ENCODE measurements at places on chromosomes 16 and 17. TPM values are rescaled to one million over a fixed set of nuclear protein-coding genes. Genes with fewer than 3 reads are reported as not detected.

- H3K27ac ChIP-seq, result no peak overlapping the region
- no peak for DNase-seq
- no peaks in the 10 kb centered on the region for H3K4me1 ChIP-seq
- H3K36me3 ChIP-seq, result no peaks in the 10 kb centered on the region
- H3K27me3 ChIP-seq, result peaks cover 15% of the 10 kb centered on the region
- H3K4me3 ChIP-seq, result no peak overlapping the region
These were observed 54.6 kb upstream of the TBX2 start for GRCh38 chr17:61345061-61345460.

DNA sequence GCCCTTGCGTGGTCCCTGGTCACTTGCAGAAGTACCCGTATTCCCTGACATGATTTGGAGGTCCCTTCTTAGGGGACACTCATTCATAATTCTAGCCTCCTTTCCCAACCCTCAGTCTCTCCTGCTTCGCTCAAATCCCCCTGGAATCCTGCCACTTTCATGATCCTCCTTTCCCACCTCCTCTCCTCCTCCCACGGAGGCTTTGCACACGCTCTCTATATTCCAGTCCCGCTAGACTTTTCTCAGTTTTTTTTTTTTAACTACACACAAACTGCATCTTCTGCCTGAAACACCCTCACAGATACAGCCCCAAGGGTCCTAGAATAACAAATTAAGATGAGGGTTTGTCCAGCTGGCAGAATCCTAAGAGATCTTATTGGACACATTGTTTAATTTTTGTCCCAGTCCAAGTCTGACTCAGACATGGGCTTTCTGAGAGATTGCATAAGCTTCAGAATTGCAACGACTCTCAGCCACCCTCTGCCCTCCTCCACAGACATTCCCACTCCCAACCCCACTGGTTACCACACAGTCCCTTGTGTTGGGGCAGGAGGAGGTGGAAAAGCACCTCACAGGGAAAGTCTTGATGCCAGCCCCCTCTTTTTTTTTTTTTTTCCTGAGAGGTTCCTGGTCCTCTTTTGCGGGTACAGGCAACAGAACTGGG is 739.5 kb upstream of the EEF2KMT start:
- H3K27ac ChIP-seq, result no peak overlapping the region
- no peaks in the 10 kb centered on the region for H3K36me3 ChIP-seq
- no peak overlapping the region for H3K4me3 ChIP-seq
- H3K4me1 ChIP-seq, result no peaks in the 10 kb centered on the region

DNA sequence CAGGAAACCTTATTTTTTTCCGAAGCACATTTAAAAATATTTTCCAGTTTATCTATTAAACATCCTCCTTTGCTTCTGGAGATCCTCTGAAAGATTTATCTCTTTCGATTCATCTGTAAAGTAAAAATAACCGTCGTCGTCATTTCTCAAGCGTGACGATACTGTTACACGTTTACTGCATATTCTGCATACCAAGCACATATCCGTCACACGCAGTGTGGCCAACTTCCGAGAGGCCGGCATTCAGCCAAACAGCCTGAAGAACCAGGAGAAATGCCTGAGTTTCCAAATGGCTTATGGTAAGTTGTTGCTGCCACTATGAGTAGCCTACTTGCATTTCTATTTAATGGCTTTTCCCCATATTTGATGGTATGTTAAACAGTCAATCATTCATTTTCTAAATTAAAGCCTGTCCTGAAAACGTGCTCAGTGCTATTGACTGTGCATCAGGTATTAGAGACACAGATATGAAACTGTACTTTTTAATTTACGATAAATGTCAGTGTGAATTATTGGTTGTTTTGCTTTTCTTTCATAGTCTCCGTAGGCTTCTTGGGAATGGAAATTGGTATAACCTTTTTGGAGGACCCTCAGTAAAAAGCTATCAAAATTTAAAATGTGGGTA is 275.7 kb downstream of the WWOX start:
- no peak for DNase-seq
- H3K36me3 ChIP-seq, result peaks cover 1% of the 10 kb centered on the region
- H3K4me1 ChIP-seq, result no peaks in the 10 kb centered on the region
- no peak overlapping the region for H3K27ac ChIP-seq
- H3K4me3 ChIP-seq, result no peak overlapping the region

DNA sequence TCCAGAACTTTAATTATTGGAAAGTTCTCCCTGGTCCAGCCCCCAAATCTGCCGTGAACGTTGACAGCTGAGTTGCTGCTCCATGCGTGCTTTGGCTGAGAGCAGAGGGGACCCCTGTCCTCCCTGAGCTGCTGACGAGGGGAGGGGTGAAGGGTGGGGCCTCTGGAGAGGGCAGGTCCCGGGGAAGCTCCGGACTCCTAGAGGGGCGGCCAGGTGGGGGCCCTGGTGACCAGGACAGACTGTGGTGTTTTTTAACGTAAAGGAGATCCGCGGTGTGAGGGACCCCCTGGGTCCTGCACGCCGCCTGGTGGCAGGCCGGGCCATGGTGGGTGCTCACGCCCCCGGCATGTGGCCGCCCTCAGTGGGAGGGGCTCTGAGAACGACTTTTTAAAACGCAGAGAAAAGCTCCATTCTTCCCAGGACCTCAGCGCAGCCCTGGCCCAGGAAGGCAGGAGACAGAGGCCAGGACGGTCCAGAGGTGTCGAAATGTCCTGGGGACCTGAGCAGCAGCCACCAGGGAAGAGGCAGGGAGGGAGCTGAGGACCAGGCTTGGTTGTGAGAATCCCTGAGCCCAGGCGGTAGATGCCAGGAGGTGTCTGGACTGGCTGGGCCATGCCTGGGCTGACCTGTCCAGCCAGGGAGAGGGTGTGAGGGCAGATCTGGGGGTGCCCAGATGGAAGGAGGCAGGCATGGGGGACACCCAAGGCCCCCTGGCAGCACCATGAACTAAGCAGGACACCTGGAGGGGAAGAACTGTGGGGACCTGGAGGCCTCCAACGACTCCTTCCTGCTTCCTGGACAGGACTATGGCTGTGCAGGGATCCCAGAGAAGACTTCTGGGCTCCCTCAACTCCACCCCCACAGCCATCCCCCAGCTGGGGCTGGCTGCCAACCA is at the start of gene MC1R:
TSS of gene MC1R (plus strand) at position 410 of the 895 bp plus-strand sequence. CDS start at position 807, 397 bp downstream.
- H3K4me1 ChIP-seq, result peaks cover 11% of the 10 kb centered on the region
- peak within 1 kb of the TSS; percentile 37 for H3K27ac ChIP-seq
- no peaks in the 10 kb centered on the region for H3K36me3 ChIP-seq
- peaks cover 16% of the 10 kb centered on the region for H3K27me3 ChIP-seq
- H3K4me3 ChIP-seq, result peak within 1 kb of the TSS; percentile 62
- peak; percentile 51 for DNase-seq

- no peak overlapping the region for H3K4me3 ChIP-seq
- no peak for DNase-seq
- H3K4me1 ChIP-seq, result peaks cover 22% of the 10 kb centered on the region
These were observed 40.8 kb downstream of the CYB5B start for GRCh38 chr16:69465083-69465721.

- no peak overlapping the region for H3K4me3 ChIP-seq
- no peak overlapping the region for H3K27ac ChIP-seq
- H3K27me3 ChIP-seq, result peaks cover 26% of the 10 kb centered on the region
- no peak for DNase-seq
- H3K36me3 ChIP-seq, result no peaks in the 10 kb centered on the region
These were observed 3.9 kb upstream of the ZFPM1 start for GRCh38 chr16:88449267-88449561.

- H3K27ac ChIP-seq, result peak overlapping the region; percentile 98
- H3K4me3 ChIP-seq, result peak overlapping the region; percentile 78
- H3K36me3 ChIP-seq, result peaks cover 39% of the 10 kb centered on the region
- peaks cover 31% of the 10 kb centered on the region for H3K4me1 ChIP-seq
These were observed 763 bp upstream of the ACTG1 start for GRCh38 chr17:81513372-81513752.

DNA sequence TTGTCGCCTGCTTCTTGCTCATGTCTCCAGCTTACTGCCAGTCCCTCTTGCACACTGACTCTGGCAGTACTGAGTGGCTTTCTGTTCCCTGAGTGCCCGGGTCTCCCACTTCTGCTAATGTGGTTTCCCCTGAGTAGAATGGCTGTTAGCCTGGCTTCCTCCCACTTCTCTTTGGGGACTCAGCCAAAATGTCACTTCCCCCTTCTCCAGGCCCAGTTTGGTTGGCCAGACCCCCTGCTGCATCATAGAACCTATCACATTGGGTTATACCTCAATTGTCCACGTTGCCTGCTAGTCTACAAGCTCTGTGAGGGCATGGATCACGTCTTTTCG is 304.4 kb downstream of the HS3ST3B1 start:
- peaks cover 2% of the 10 kb centered on the region for H3K36me3 ChIP-seq
- H3K27ac ChIP-seq, result no peak overlapping the region
- H3K4me1 ChIP-seq, result no peaks in the 10 kb centered on the region
- H3K4me3 ChIP-seq, result no peak overlapping the region
- no peak for DNase-seq

DNA sequence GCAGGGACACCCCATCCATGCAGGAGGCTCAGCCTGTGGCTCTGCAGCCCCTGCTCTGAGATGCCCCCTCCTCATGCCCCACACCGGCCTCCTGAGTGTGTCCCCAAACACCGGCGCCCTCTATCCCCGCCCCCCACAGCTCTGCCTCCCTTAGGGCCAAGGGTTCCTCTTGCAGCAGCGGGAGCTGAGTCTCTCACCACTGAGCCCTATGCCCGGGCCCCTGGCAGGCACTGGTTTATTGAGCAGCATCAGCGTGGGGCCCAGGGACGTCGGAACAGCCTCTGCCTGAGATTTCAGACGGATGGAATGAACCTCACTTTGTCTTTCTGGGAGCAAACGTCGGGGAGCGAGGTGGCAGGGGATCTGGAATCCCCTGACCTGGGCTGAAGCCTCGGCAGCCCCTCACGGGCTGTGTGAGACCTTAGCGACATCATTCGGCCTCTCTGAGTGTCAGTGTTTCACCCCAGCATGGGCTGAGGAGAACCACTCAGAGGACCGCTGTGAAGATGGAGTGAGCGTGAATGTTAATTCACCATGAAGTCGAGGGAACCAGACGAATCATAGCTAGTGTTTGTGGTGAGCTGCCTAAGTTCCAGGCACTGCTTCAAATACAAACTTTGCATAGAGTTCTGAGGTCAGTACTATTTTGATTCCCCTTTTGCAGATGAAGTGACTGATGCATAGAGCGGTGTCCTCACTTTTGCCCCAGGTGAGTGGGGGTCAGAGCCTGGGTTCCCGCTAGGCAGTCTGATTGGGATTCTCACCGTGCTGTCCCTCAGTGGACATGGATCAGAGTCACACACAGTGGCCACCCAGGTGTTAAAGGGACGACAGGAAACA is 5.3 kb upstream of the C16orf74 start:
- no peak overlapping the region for H3K27ac ChIP-seq
- no peak overlapping the region for H3K4me3 ChIP-seq
- no peak for DNase-seq
- H3K27me3 ChIP-seq, result peaks cover 68% of the 10 kb centered on the region
- H3K36me3 ChIP-seq, result no peaks in the 10 kb centered on the region

DNA sequence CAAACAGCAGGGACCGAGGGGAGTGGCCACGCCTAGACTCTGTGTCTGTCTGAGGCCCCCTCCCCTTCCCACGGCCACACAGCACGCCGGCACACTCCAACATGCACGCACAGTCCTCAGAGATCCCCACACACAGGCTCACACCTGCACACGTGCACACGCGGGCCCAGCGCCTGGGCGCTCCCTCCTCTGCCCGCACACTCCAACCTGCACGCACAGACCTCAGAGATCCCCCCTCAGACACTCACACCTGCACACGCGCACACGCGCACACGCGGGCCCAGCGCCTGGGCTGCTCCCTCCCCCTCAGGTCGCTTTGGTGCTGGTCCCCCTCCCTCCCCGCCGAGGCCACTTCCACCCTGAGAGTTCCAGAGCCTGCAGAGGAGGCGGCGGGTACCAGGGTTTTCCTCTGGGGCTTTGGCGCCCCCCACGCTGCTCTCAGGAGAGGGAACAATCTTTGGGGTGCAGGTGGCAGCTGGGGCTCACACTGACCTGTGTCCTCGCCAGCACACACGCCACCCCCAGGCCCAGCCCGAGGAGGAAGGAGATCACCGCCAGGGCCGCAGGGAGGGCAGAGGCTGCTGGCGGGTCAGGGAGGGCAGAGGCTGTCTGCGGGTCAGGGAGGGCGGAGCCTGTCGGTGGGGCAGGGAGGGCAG is 1.6 kb downstream of the CD7 start:
- no peak overlapping the region for H3K27ac ChIP-seq
- peaks cover 4% of the 10 kb centered on the region for H3K4me1 ChIP-seq
- H3K27me3 ChIP-seq, result peaks cover 3% of the 10 kb centered on the region
- DNase-seq, result no peak

DNA sequence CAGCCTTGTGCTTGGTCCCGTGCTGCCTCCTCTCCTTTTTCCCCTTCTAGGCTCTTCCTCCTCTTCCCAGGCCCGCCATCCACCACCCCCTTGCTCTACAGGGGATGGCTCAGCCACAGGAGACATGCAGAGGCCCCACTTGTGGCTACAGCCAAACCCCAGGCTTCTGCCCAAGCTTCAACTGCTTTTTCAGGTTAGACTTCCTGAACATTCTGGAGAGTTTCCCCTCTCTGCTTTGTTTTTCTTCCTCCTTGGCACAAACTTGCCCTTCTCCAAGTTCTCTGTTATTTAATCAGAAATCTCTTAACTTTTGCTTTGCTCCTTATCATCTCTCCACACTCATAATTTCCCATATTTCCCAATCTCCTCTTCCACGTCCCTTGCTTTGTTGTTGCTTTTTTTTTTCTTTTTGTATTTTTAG is 18.3 kb upstream of the HAS3 start:
- no peak overlapping the region for H3K4me3 ChIP-seq
- peak overlapping the region; percentile 75 for H3K27ac ChIP-seq
- peaks cover 15% of the 10 kb centered on the region for H3K4me1 ChIP-seq
- no peak for DNase-seq

Gene PHOSPHO1
- total RNA-seq, result not detected

Gene CENPX
- total RNA-seq, result 66.2 TPM

Gene SP6
- 0.74 TPM for total RNA-seq

DNA sequence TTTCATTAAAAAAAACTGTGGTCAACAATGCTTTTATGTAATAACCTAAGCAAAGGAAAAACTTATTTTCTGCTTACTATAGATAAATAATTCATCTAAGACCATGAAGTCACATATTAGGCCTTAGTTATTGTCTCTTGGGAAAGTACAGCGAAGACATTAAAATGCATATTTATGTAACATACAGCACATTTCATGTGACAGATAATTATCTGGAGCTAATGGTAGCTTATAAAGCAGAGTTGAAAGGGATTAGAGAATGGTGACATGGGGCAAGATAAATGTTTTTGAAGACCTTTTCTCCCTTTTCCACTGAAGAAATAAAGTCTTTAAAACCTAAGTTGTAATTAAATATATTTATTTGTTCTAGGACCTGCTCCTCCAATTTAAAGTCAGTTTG is 9.7 kb downstream of the MEIOC start:
- H3K36me3 ChIP-seq, result no peaks in the 10 kb centered on the region
- DNase-seq, result no peak
- H3K4me3 ChIP-seq, result no peak overlapping the region
- no peak overlapping the region for H3K27ac ChIP-seq
- peaks cover 5% of the 10 kb centered on the region for H3K27me3 ChIP-seq
